Stimulated activated CD8-positive, alpha-beta memory T cell treated with anti-CD3 and anti-CD28 coated beads, Interleukin-4, amount 100 ng/mL, for 4 hours (primary cell): ENCODE measurements at places on chromosomes 6 and 20.

DNA sequence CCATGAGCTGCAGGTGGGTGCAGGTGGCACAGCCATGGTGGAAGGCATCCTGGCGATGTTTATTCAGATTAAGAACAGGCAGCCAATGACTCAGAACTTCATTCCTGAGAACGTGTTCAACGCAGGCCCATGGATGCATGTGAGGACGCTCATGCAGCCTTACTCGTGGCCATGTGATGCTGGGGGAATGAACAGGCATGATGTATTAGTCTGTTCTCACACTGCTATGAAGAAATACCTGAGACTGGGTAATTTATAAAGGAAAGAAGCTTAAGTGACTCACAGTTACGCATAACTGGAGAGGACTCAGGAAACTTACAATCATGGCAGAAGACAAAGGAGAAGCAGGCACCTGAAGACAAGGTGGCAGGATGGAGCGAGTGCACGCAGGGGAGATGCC lies 146.6 kb downstream of the RNASET2 start:
- DNase-seq, result no peak

DNA sequence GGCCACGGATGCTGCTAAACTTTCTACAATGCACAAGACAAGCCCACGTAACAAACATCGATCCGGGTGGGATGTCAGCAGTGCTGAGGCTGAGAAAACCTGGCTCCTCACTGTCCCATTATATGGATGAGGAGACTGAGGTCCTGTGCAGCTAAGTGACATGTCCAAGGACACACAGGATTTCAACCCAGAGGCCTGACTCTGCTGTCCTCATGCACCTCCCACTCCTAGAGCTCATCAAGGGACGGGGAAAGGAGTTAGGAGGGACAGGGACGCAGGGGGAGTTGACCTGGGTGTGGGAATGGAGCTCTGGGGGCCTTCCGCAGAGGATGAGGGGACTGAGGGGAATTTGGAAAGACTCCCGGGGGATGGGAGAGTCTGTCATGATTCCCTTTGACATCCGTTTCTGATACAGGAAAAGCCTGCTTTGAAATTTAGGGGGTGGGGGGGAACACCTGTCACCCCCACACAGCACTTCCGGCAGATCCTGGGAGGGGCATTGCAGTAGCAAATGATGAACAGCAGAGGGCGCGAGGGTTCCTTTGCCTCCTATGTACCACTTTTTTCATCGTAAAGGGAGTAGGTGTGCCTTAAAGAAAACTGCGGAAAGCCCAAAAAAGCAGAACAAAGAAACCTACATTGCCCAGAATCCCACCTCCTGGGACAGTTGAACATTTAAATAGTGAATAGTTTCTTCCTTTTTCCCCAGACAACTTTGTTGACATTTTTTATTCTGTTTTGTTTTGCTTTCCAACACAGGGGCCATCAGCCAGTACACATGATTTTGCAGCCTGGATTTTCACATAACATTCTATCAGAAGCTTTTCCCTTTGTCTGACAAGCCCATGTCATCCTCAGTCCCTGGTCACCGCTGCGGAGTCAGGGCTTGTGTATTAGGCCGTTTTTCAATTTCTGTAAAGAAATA lies 48.6 kb downstream of the SLC2A10 start:
- peak; percentile 15 for DNase-seq

DNA sequence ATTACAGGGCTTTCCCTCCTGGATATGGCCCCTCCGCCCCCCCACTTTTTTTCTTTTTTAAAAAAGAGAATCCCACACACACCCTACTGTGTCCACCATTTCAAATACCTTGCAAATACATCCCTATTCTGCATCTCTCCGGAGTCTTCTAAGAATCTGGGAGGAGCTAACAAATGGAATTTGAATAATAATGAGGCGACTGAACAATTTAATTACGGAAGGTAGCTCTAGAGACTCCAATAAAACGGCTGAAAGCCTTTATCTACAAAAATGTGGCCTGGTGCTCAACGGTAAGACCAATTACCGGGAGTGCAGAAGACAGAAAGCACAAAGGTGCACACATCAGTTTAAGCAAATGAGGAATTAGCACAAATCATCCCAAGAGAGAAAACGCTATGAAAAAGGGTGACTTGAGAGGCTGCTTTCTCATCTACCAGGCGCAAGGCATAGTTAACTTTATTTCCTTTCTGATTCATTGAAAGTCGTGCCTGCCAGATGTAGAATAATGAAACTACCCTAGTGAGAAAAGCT lies 1.8 kb downstream of the RRAGD start:
- DNase-seq, result no peak

DNA sequence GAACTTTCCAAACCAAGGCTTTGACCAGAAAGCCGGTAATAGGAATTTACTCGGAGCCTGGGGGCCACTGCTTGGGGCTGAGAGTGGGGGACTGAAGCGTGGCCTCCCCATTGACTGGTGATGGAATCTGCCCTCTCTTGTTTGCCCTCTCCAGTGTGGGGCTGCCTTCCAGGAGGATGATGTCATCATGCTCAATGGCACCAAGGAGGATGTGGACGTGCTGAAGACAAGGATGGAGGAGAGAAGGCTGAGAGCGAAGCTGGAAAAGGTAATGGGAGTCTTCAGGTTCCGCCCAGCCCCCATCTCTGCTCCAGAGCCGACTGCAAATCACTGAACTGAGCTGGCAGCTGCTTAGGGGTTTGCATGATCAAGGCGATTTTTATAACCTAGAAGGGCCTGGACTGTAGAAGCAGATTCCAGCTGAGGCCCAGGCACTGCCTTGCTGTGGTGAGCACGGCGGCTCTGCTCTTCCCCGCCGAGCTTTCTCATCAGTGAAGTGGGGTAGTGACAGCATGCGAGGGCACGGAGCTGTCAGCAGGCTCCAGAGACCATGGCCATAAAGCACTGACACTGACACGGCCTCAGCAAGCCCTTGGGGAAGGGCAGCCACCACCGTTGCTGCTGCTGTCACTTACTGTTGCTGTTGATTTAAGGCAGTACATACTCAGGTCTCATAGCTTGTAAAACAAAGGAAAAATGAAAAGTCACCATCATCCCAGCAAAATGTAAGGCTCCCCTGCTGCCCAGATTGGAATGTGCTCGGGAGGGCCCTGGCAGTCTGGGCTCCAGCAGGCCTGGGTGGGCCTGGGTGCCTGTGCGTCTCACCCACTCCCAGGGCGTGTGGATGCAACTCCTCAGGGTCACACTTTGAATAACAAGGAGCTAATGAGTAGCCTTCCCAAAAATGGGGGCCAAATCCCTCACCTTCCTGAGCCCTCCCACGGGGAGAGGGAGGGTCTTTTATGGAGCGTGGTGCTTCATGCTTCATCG lies 11.1 kb upstream of the FAM209A start:
- DNase-seq, result no peak

- DNase-seq, result no peak
These were observed 9.9 kb downstream of the BANF2 start for GRCh38 chr20:17709361-17710293.

- DNase-seq, result peak; percentile 87
These were observed 11.5 kb upstream of the SNHG17 start for GRCh38 chr20:38446441-38447209.

DNA sequence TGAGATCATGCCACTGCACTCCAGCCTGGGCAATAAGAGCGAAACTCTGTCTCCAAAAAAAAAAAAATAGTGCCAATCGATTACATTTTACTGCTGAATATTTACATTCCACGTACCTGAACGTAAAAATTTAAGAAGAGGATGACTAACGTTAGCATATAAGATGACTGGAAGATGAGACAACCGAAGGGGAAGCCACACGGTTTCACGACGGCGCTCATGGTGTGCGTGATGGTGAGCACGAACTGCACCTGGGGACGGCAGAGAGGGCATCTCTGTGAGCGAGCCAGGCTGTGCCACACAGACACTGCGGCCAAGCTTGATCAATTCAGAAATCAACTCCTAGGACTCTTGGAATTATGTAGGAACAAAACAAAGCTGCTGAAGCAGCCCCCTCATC lies 54.5 kb downstream of the ELOVL2 start:
- DNase-seq, result no peak

- DNase-seq, result no peak
These were observed 636 bp downstream of the RCAN2 start for GRCh38 chr6:46490425-46491200.

DNA sequence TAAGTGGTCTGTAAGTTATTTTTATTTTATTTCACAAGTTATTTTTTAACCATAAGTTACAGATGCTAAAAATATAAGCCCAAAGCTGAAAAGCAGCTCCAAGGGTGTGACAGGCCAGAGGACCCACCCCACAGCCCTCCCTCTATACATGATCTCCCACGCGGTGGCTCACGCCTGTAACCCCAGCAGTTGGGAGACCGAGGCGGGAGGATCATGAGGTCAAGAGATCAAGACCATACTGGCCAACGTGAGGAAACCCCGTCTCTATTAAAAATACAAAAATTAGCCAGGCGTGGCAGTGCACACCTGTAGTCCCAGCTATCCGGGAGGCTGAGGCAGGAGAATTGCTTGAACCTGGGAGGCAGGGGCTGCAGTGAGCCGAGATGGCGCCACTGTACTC lies 32.2 kb downstream of the COL11A2 start:
- DNase-seq, result no peak

GRCh38 chr6:90068264-90068663 lies 174.0 kb downstream of the GJA10 start:
- DNase-seq, result no peak

GRCh38 chr6:19998541-19998940 lies 161.4 kb downstream of the ID4 start:
- DNase-seq, result no peak

GRCh38 chr6:169959136-169960002 lies 207.9 kb downstream of the ERMARD start:
- DNase-seq, result peak; percentile 13

- no peak for DNase-seq
These were observed 93.1 kb upstream of the SOX4 start for GRCh38 chr6:21500314-21501020.

GRCh38 chr6:111803804-111804203 lies 69.4 kb downstream of the FYN start:
- DNase-seq, result no peak

GRCh38 chr20:37352608-37352980 lies 6.7 kb downstream of the SRC start:
- DNase-seq, result no peak
